ENCODE measurements at places on chromosomes 7 and 10. TPM values are rescaled to one million over a fixed set of nuclear protein-coding genes. Genes with fewer than 3 reads are reported as not detected.
A peak's percentile ranks its signal among the peaks of the same experiment; 100 is the strongest.

The ZNRF2 gene
- 23.8 TPM for total RNA-seq

DNA sequence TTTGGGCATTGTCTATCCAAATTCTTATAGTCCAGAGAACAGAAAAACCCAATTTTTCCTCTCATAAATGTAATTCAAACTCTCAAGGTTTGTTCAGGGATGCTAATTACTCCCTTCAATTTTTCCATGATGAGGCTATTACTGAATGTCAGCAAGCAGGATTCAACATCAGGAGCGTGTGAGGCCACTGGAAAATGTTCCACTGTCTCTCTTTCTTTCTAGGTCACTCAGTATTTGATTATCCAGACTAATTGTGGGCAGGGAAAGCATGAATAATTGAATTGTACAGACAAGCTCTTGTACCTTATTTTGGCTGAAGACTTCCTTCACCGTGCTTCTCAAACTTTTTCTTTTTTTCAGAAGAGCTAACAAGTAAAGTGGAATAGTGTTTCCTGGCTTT is 30.7 kb downstream of the THNSL1 start:
- no peak for DNase-seq

GRCh38 chr10:100960251-100960650 is 9.1 kb upstream of the SEMA4G start:
- no peak for DNase-seq

- no peak for DNase-seq
Measured at GRCh38 chr7:139186146-139186545, 44.9 kb upstream of the UBN2 start.

- DNase-seq: peak; percentile 72
Measured at GRCh38 chr7:128829391-128830166, 627 bp upstream of the FLNC start.

The EEPD1 gene
- 9.8 TPM for total RNA-seq

GRCh38 chr7:41039981-41040380 is 662.9 kb downstream of the INHBA start:
- no peak for DNase-seq

The KIF20B gene
- total RNA-seq: 22.1 TPM

The ANKRD2 gene
- not detected for total RNA-seq

The OR6V1 gene
- not detected for total RNA-seq

GRCh38 chr10:42177077-42177792 is 461.1 kb downstream of the ZNF33B start:
- peak; percentile 6 for DNase-seq

- DNase-seq: no peak
Measured at GRCh38 chr7:152579070-152579469, 96.9 kb downstream of the XRCC2 start.

The SCART1 gene
- 0.44 TPM for total RNA-seq

- DNase-seq: no peak
Measured at GRCh38 chr7:75880242-75880641, 1.4 kb downstream of the RHBDD2 start.

DNA sequence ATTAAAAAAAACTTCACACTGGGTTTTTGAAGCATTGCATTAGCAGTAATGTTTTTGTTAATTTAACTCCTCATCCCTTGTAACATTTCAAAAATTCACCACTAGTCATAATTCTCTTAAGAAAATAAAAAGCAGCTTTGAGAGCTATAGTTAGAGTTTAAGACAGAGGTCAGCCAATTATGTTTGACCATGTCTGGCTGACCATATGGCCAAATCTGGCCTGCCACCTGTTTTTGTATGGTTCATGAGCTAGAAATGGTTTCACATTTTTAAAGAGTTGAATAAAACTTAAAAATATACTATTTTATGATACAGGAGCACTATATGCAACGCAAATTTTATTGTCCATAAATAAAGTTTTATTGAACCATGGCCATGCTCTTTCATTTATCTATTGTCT is 73.0 kb upstream of the LRRTM3 start:
- DNase-seq: no peak

- peak; percentile 36 for DNase-seq
Measured at GRCh38 chr7:127600885-127601284, 7.3 kb downstream of the FSCN3 start.

DNA sequence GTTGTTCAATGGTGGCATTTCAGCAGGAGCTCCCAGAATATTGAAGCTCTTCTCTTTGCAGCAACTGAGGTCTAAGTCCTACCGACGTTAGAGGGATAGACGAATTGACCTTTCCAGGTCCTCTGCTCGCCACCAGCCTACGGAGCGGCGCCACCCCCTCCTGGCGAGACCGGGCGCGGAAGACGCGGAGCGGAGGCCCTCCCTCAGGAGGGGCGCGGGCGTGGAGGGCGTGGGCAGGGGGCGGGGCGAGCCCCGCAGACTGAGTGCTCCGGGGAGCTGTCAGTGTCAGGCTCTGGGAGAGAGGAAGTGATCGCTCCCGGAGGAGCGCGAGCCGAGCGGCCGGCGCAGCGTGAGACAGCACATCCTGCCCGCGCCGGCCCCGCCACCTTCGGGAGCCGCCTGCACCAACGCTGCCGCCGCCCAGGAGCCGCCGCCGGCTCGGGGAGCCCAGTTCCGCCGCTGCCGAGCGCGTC is at the start of gene DYNC1I1:
TSS of gene DYNC1I1 (plus strand) at position 257 of the 473 bp plus-strand sequence. CDS start 32,176 bp downstream, outside the sequence.
- DNase-seq: peak; percentile 85

The HOGA1 gene
- total RNA-seq: not detected

The ASL gene
- 34.4 TPM for total RNA-seq

GRCh38 chr7:32215697-32216096 is 145.5 kb upstream of the PDE1C start:
- no peak for DNase-seq

DNA sequence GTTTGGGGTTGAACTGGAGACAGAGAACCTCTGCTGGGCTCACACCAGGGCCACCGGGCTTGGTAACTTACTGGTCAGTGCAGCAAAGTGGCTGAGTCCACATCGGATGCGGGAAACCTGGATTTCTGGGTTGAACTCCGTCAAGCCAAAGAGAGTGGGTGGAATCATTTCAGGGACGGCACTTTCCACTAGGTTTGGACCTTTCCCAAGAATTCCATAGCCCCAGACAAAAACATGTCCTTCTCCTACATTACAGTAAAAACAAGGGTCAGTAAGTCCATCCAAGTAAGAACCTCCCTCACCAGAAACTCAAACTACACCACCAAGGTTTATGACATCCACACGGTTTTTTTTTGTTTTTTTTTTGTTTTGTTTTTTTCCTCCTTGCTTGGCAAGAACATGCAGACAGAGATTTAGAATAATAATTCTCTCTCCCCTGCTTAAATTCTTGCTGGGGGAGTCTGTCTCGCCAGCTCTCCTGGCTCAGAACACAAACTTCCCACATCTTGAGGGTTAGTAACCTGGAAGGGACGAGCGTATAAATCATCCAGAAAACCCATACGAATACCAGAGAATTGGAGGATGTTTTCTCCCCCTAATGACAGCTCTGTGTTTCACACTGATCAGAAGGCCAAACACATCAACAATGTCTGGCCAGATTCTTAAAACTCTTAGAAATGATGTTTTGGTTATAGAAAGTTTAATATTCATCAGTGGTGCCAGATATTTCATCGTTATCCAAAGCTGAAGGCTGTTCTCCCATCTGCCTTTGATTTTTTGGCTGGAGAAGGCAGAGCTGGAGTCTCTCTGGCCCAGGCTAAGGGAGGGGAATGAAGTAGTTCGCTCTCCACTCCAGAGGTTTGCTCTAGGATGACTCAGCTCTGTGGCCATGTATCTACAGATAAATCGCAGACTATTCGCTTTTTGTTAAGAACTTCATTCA is 17.5 kb downstream of the RCC1L start:
- DNase-seq: no peak

The TUBB8 gene
- 2.5 TPM for total RNA-seq
